Activated naive CD8-positive, alpha-beta T cell treated with anti-CD3 and anti-CD28 coated beads, Interleukin-2, amount 50 U/mL, for 24 hours (primary cell): ENCODE measurements at places on chromosomes 4 and X.

- DNase-seq: no peak
These were observed 69.0 kb upstream of the SPANXN1 start for GRCh38 chrX:145178268-145178667.

GRCh38 chrX:78658414-78658813, 714 bp downstream of the RTL3 start:
- no peak for DNase-seq

- no peak for DNase-seq
These were observed 1.1 kb upstream of the CUL4B start for GRCh38 chrX:120561634-120562568.

GRCh38 chrX:116694046-116694445, 231.3 kb upstream of the CT83 start:
- DNase-seq: no peak

- DNase-seq: no peak
These were observed 35.2 kb upstream of the LPAR4 start for GRCh38 chrX:78712336-78712735.

GRCh38 chr4:161929956-161930355, 233.8 kb downstream of the FSTL5 start:
- no peak for DNase-seq

- no peak for DNase-seq
These were observed 59.2 kb upstream of the PARM1 start for GRCh38 chr4:74873545-74874301.
